ENCODE measurements at places on chromosomes 16 and 17.

DNA sequence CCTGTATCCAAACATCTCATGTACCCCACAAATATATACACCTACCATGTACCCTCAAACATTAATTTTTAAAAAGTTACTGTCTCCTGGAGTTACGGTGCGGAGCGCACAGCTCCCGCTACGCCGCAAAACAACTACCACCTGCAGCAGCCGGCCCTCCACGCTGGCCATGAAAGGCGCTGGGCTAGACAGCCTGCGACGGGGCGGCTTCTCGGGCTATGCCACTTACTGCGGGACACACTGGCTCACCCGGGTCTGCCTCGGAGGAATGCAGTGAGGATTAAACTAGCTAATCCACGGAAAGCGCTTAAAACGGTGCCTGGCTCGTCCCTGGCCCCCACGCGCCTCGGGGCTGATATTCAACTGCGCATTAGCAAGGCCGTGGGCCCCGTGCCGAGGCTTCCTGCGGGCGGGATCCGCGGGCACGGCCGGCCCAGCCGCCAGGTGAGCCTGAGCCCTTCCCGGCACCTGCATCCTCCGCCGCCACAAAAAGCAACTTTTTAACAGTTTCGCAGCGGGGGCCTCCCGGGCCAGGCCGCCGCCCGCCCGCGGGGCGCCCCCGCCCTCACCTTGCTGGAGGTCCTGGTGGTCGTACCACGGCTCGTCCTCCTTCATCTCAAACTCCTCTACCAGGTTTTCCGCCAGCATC, 633 bp downstream of the CDR2 start:
- no peak for ATAC-seq

GRCh38 chr17:59026176-59026939, 80.3 kb downstream of the TRIM37 start:
- no peak for ATAC-seq

DNA sequence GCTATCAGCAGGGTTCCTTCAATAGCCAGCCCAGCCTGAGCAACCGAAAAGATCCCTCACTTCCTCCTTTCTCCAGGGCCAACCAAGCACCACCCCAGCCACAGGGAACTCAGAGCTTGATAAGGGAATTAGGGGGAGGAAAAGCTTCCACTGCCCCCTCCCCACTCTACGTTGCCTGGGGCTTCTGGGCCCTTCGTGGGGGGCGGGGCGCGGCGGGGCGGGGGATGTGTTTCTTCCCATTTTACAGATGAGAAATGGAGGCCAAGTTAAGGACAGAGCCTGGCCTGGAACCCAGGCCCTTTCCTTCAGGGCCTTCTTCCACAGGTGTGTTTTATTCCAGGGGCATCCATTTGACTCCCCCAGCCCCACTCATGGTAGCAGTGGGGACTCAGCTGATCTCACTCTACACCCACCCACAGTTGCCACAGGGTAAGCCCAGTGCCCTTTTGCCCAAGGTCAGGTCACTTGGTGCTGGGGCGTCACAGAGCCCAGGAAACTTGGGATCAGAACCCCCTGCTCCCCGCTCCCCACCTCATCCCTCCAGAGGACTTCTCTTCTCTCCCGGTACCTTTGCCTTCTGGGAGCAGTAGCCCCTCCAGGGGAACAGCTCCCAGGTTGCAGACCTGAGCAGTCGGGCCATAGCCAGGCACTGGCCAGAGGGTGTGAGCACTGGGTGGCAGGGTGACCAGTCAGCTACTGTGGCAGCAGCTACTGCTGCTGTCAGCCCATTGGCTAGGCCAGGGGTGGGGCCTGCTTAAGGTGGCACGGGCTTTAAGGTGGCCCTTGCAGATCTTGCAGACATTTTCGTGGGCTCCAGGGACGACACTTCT, at the start of gene LDHD:
Gene LDHD, minus strand, starts transcription at position 700 of the 830 bp plus-strand sequence. Its CDS starts 60 bp downstream, at position 640.
- ATAC-seq: peak; percentile 35

GRCh38 chr17:79932451-79933306, 93.4 kb upstream of the CBX4 start:
- peak; percentile 14 for ATAC-seq

- no peak for ATAC-seq
Measured at GRCh38 chr16:21673469-21673868, 9.7 kb downstream of the OTOA start.

GRCh38 chr17:9658593-9659211, 13.4 kb downstream of the USP43 start:
- no peak for ATAC-seq

DNA sequence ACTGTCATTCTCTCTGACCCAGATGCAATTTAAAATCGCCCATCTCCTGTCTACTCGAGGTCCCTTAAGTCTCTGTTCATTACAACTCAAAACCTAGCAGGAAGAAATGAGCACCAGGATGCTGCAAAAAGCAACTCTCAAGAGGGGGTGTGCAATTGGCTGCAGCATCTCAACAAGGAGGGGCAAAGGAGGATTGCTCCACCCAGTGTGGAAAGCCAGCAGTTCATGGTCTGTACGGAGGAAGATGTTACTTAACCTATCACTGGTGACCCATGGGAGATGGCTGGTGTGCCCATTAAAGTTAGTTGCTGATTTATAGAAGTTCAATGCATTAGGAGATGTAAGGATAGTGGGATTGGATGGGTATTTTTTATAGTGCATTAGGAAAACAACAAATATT, 147.4 kb downstream of the CDK5R1 start:
- no peak for ATAC-seq

- ATAC-seq: no peak
Measured at GRCh38 chr17:6752068-6752909, 3.6 kb upstream of the XAF1 start.

- ATAC-seq: no peak
Measured at GRCh38 chr17:45910667-45911066, 16.3 kb downstream of the MAPT start.

DNA sequence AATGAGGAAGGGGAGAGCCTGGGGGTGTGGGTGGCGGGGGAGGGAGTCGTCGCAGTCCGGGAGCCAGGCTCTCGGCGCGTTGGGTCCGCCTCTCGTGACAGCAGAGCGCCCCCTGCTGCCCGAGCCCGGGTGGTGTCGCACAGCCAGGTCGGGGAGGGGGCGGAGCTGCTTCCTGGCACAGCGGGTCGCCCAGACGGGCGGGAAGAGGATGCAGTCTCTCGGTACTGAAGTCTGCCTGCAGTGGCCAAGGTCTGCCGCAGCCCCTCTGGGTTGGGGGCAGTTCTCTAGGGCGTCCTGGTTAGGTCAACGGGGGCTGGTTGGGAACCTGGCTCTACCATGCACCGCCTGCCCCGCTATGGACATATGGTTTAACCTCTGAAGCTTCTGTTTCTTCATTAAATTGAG, 38.2 kb upstream of the CCDC182 start:
- ATAC-seq: peak; percentile 61

DNA sequence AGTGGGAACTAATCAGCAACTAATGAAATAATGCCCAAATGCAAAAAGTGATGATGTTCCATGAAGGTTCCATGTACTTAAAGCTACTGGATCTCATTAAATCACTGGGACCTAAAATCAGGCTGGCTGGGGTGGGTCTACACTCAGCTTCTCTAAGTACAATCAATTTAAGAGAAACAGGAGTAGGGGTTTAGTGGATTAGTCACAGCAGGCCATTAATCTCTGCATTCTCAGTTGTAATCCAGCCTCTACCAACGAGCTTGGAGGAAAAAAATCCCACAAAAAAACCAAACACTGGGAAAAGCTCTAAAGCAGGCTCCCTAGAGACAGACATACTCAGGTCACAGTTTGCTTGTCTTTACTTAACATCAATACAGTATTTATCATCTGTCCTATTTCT, 15.0 kb downstream of the CA10 start:
- ATAC-seq: no peak
